ENCODE measurements at places on chromosomes 3 and 15.

DNA sequence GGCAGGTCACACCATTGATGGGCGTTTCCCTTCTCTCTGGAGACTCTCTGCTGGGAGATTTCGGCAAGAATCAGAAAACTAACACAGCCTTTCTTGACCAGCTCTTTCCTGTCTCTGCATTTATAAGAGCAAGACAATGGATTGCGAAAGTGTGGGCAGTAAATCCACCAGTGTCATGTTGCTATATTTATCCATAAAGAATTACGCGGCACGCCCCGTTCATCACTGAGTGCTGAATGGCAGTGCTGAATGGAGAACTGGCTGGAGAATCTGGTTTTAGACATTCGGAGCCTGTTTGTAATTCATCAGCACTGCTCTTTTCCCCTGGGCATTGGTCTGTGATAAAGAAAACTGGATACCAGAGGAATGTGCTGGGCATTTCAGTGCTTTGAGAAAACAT lies 2.0 kb upstream of the CEMIP start:
- no peak for DNase-seq

GRCh38 chr3:16313886-16314645 lies 49.1 kb downstream of the OXNAD1 start:
- no peak for DNase-seq

DNA sequence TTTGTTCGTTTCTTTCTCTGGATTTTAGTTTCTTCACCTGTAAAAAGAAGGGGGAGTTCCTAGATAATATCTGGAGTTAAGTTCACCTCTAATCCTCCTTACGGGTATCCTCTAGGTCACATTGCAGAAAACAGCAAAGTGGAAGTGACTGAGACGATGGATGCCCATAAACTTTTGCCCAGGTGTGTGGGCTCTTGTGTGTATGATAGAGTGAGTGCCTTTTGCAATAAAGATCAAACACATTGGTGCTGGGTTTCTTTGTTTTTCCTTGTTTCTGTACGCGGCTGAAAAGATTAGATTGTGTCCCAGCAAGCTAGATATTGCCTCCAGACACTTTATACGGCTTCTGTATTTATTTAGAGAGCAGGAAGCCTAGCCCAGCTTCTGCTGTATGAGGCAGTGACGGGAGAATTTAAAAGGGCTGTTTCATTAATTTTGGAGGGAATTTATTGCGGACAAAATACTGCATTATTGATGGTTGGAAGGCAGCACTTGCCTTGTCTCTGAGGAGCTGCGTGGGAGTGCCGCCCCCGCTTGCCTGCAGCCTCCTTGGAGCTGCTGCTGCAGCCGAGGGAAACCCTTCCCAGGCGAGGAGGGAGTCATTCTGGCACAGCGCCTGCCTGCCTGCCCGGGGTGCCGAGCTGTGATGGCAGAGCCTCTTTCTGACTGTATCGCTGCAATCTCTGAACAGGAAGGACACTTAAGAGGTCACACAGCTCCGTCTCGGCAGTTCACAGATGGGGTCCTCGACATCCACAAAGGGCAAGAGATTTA lies 38.5 kb downstream of the PYDC2 start:
- no peak for DNase-seq

DNA sequence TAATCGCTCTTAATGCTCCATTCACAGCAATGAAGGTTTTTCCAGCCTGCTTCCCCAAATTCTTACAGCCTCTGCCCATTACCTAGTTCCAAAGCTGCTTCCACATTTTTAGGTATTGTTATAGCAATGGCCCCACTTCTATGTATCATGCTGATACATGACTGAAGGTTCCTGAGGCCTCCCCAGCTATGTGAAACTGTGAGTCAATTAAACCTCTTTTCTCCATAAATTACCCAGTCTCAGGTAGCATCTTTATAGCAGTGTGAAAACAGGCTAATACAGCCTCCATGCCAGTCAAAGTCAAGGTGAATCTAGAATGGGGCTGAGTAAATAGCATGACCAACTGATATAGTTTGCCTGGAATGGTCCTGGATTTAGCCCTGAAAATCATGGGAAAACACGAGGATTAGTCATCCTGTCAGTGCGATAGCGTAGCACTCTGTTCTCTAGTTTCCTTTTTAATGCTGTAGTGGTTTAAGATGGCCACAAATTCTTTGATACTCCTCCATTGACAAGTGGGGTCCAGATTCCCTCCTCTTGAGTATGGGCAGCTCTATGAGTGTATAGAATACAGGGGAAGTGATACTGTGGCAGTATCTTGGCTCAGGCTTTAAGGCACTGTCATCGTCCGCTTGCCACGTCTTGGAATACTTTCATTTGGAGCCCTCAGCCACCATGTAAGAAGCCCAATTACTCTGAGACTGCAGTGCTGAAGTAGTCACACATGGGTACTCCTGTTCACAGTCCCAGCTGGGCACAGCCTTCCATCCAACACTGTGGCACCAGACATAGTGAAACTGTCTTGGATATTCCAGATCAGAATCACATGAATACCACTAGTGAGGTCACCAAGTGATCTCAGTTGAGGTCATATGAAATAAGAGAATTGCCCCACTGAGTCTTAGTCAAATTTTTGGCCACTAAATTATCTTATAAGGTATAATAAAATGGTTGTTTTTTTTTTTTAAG lies 94.0 kb upstream of the PLCL2 start:
- DNase-seq: no peak

DNA sequence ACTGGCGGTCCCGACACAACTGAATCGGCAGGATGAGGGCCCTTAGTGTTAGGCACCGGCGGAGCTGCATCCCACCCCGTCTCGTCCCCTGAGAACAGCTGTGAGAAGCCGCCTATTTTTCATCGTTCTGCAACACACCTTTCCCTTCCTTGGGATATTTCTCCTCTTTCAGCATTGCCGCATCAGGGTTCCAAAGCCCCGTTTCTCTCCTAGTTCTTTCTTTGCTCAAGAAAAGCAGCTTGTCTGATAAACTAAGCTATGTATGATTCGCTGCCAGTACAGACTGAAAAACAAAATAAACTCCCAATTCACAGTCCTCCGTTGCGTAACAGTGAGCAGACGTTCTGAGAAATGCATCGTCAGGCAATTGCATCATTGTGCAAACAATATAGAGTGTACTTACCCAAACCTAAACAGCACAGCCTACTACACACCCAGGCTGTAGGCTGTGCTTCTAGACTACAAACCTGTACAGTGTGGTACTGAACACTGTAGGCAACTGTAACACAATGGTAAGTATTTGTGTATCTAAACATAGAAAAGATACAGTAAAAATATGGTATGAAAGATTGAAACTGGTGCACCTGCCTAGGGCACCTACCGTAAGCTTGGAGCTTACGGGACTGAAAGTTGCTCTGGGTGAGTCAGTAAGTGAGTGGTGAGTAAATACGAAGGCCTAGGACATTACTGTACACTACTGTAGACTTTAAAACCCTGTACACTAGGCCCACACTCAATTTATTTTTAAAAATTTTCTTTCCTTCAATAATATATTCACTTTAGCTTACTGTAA lies 8.9 kb upstream of the ADAMTS17 start:
- no peak for DNase-seq

DNA sequence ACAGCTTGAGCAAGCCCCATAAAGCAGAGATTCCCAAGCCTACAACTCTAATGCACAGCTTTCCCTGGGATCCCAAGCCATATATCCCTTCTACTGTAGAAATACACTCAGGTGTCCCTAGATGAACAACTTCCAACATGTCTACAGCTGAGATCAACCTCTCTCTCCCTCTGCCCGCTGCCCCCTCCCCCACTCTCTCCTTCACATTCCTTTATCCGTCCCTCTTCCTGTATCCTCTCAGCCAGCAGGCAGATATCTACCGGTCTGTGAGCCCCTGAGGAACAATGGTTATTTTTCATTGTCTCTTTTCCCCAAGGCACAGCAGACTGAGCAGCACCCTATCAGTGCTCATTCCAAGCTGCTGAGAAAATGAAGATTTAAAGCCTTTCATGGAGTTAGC lies 138.6 kb downstream of the SUCLG2 start:
- no peak for DNase-seq

- peak; percentile 72 for DNase-seq
Observed at GRCh38 chr15:74396445-74397238, 29.2 kb upstream of the CYP11A1 start.

GRCh38 chr15:100769975-100770340 lies 109.7 kb upstream of the ALDH1A3 start:
- DNase-seq: no peak

DNA sequence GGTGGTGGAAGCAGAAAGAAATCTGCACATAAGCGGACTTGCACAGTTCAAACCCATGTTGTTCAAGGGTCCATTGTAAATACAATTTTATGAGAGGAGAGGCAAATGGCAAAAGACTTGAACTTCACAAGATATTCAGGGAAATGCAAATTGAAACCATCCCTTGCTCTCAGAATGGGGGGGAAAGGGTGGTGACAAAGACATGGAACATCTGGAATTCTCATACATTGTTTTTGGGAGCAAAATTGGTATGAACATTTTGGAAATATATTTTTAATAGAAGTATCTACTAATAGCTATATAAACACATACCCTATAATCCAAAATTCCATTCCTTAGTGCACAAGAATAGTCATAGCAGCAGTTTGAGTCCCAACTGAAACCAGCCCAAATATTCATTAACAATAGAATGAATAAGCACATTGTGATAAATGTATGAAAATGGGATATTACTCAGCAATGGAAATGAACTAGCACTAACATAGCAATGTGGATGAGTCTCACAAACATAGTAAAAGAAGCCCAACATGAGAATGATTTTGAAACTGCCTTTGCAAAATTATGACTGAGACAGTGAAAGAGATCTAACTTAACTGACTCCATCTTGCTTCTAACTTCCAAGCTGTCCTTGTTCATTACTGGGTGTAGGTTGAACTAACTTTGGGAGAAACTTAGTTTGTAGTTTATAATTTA lies 77.2 kb downstream of the CD200R1L start:
- no peak for DNase-seq

GRCh38 chr15:93040288-93041158 lies 48.5 kb downstream of the RGMA start:
- DNase-seq: no peak

- no peak for DNase-seq
Observed at GRCh38 chr3:133038089-133038730, at the start of gene TMEM108. Gene TMEM108 (plus strand): TSS chr3:133038391.

- no peak for DNase-seq
Observed at GRCh38 chr3:130459944-130460343, 57.0 kb upstream of the COL6A6 start.

DNA sequence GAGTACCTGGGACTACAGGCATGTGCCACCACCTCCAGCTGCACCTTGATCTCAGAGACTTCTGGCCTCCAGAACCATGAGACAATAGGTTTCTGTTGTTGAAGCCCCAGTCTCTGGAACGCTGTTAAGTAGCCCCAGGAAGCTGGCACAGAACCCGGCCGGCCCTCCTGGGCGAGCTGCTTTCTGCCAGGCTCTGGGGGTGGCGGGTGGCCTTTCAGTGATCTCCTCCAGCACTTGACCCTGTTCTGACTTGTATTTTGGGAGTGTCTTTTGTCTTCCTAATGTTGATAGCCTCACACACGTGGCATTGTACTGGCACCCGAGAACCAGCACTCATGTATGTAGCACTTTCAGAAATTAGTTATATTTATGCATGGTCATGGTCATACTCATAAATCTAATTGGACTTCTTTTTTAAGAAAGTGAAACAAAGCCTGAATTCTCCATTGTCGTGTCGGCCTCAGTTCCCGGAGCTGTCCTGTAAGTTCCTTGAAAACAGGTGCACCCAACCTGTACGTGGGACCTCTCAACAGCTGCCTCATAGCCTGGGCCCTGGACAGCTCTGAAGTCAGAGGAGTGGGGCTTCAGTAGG lies 74.0 kb downstream of the TFRC start:
- DNase-seq: no peak

DNA sequence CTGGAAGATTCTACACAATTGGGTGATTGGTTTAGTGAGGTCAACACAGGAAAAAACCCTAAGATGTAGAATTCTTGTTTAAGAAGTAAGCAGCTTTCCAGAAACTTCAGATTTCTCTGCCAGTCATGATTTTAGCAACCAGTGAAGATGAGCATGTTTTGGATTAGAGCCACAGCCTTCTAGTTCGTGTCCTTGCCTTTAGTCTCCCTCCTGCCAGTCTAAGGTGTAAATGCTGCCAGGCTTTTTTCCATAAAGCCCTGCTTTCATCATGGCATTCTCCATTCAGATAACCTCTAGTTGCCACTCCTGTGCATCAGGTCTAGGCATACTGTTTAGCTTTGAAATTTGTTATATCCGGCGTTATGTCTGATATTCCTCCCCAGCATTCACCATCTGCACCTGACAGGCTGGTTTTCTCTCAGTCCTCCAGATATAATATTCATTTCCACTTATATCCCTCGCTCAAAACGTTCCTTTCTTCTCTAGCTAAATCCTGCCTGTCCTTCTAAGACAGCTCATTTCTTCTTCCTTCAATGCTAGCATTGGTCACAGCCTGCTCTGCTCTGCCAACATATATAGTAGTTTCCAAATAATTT lies 37.4 kb downstream of the SYN2 start:
- no peak for DNase-seq

GRCh38 chr15:31277335-31278060 lies 49.1 kb upstream of the KLF13 start:
- no peak for DNase-seq

DNA sequence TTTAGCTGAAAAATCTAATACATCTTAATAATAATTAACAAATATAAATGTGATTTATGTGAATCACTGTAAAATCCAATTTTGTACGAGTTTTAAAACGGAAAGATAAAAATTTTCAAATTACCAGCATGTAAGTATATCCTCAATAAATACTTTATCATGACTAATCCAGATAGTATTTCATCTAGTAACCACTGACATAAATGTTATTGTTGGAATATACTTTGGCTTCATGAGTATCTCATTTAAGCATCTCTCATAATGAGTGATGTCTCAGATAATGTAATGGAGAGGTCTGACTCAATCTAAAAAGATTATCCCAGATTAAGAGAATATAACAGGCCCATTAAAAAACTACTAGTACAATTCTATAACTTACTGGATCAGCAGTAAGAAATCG lies 216.3 kb downstream of the STAG1 start:
- no peak for DNase-seq

GRCh38 chr3:190671658-190672057 lies 157.8 kb downstream of the IL1RAP start:
- no peak for DNase-seq

DNA sequence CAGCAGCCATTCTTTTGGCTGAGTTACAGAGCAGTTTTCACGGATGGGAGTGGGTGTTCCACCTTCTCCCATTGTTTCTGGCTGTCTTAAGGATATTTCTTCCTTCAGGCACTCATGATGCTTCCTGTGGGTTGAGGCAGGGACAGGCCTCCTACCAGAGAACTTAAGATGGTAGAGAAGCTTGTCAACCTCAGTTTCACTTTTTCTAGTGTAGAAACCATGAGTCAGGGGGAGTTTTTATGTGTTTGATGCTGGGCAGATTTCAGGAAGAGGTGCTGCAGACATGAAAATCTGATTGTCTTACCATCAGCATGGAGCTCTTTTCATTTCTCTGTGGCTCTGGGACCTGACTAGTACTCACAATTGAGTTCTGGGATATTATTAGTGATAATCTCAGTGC lies 48.7 kb upstream of the VEPH1 start:
- DNase-seq: no peak

All from activated B cell treated with CpG ODN at 0.5 μM for 24 hours (primary cell).